ENCODE measurements at places on chromosomes 2 and 18.
A peak's percentile ranks its signal among the peaks of the same experiment; 100 is the strongest.

- DNase-seq: no peak
Measured at GRCh38 chr18:49647496-49648168, 85.8 kb downstream of the LIPG start.

DNA sequence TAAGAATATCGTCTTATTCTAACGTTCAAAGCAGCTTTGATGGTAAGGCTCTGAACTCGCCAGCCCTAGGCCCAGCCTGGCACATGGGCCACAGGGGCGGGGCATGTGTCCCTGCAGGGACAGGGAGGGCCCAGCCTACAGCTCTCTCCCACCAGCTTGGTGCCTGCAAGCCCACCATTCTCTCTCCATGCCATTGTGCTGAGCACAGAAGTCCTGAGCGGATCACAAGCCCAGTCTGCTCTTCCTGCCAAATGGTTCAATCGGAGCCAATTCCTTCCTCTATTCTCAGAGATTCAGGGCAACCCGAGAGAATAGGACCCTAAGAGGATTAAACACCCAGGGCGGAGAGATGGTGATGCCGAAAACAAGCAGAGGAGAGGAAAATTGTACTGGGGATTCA, 50.3 kb upstream of the APCDD1 start:
- DNase-seq: no peak

GRCh38 chr2:68385220-68385906, 20.3 kb downstream of the PLEK start:
- peak; percentile 62 for DNase-seq

- no peak for DNase-seq
Measured at GRCh38 chr18:3286159-3286558, 24.2 kb downstream of the MYL12B start.

DNA sequence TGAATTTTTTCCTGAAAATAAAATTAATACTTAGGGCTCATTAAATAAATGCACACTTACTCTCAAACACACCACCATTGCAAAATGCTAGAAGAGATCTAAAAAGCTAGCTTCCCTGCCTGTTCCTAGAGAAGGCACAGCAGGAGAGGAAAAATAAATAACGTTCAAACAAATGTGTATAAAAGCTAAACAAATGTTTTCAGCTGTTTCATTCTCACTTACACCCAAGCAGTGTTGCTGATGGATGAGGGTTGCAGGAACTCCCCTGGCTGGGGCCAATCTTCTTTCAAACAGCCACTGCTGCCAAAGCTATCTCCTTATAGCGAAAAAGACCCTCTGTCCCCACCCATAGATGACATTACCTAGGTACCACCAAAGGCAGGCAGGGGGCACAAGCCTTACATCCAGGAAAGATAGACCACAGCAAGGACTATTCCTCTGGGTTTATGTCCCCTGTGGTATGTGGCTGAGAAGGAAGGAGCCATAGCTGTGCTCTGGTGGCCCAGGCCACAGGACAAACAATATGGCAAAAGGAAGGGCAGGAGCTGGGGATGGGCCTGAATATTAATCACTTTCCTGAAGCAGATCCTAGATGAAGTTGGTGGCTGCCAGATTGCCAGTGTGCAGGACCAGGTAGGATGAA, 214.6 kb downstream of the TTC32 start:
- no peak for DNase-seq
